ENCODE measurements at places on chromosomes 16 and 17. TPM values are rescaled to one million over a fixed set of nuclear protein-coding genes. Genes with fewer than 3 reads are reported as not detected.

Gene RRAD
- total RNA-seq, result 11.1 TPM

Gene MYH1
- 1.9 TPM for total RNA-seq

Gene TMEM106A
- total RNA-seq, result 5.9 TPM

Gene CNTD1
- total RNA-seq, result not detected

Gene PRR11
- 0.33 TPM for total RNA-seq

DNA sequence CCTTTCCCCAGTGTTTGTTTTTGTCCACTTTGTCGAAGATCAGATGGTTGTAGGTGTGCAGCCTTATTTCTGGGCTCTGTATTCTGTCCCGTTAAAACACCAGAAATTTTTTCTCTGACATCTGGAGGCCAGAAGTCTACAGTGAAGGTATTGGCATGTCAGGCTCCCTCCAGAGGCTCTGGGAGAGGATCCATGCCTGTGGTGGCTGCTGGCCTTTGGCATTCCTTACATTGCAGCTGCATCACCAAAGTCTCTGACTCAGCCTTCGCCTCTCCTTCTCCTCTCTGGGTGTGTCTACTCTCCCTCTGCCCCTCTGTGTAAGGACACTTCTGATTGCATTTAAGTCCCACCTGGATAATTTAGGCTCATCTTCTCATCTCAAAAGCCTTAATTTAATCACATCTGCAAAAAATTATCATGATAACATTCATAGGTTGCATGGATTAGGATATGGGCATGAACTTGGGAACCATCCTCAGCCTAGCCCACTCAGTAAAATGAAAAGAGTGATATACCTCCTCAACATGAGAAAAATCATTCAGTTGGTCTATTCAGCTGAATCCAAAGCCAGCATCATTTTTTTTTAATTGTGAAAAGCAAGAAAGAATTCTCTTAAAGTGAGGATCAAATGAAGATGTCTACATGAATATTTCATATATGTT is 78.0 kb downstream of the MAP2K6 start:
- DNase-seq, result no peak

DNA sequence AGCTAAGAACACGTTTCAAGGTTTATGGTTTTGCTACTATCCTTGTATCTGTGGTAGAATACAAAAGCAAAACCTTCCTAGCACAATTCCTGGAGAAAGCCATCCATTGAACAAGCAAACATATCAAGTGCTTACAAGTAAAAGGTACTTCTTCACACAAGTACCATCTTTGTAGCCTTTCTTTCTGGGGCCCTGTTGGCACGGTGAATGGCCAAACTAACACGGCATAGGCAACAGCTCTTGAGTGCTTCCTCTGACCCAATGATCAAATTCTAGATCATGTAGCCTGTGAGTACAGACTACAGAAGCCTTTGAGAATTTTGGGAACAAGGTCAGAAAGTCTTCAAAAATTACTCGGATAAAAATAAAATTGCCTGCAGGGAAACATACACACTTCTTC is 57.9 kb downstream of the ANKFY1 start:
- DNase-seq, result no peak

GRCh38 chr17:77496831-77497577 is 356.2 kb downstream of the SEC14L1 start:
- peak; percentile 43 for DNase-seq

DNA sequence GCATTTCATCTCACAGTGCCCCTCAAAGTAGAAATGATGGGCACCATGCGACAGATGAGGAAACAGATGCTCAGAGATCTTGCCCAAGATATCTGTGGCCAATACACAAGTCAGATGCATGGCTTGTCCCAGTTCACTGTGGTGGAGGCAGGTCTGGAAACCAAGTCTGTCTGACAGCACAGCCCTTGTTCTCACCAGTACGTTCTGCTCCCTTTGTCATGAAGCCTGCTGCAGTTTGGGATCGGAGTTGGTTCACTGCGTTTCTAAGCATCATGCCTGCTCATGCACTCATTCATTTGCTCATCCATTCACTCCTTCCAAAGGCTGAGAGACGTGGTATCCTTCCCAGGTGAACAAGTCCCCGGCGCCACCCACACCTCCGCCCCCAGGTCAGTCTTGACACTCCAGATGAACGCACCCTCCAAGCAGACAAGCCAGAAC is 27.2 kb upstream of the MEAK7 start:
- DNase-seq, result no peak

- peak; percentile 66 for DNase-seq
Measured at GRCh38 chr17:45172541-45173286, 11.0 kb downstream of the HEXIM2 start.

- DNase-seq, result no peak
Measured at GRCh38 chr17:79340333-79341221, 266.0 kb downstream of the ENGASE start.

GRCh38 chr17:55273579-55274354 is 9.0 kb downstream of the HLF start:
- peak; percentile 92 for DNase-seq

- no peak for DNase-seq
Measured at GRCh38 chr17:3750926-3751325, 27.2 kb downstream of the HASPIN start.

GRCh38 chr16:80570106-80570478 is 29.3 kb downstream of the DYNLRB2 start:
- no peak for DNase-seq

GRCh38 chr16:80350061-80350460 is 190.7 kb upstream of the DYNLRB2 start:
- DNase-seq, result no peak

GRCh38 chr17:6583411-6583810 is 27.1 kb upstream of the PITPNM3 start:
- DNase-seq, result no peak

All from breast epithelium (tissue), 4 donors.